IMR-90 (cell line): ENCODE measurements at places on chromosomes 1 and 21. TPM values are rescaled to one million over a fixed set of nuclear protein-coding genes. Genes with fewer than 3 reads are reported as not detected.

DNA sequence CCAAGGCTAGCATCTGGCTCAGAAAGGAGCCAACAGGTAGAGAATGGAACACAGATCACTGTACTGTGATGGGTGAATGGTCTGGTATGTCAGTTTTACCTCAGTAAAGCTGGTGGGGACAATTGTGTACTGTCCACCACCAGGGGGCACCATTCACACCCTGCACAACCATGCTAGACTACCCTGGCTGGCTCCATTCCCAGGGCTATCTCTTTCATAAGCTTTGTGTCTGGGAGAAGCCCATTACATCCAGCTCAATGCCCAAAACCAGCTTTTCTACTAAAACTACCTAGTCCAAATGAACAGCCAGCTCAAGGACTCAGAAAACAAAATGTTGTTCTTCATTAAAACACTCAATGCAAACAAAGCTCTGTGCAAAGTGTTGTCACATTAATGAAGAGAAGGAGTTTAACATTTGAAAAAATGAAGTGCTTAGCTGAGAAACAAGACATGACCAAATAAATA lies 62.0 kb upstream of the RASAL2 start:
- no peaks in the 10 kb centered on the region for H3K4me1 ChIP-seq
- H3K4me3 ChIP-seq: no peak overlapping the region
- H3K27me3 ChIP-seq: no peaks in the 10 kb centered on the region

Gene PROK1
- polyA plus RNA-seq: not detected in 2 replicates

- no peak overlapping the region for H3K4me3 ChIP-seq
- H3K27ac ChIP-seq: no peak overlapping the region
Measured at GRCh38 chr1:2468041-2468472, 8.0 kb upstream of the PLCH2 start.

- H3K27ac ChIP-seq: no peak overlapping the region
- DNase-seq: no peak
- H3K4me3 ChIP-seq: no peak overlapping the region
- H3K27me3 ChIP-seq: peaks cover 10% of the 10 kb centered on the region
Measured at GRCh38 chr1:228866468-228866867, 131.2 kb downstream of the RHOU start.

DNA sequence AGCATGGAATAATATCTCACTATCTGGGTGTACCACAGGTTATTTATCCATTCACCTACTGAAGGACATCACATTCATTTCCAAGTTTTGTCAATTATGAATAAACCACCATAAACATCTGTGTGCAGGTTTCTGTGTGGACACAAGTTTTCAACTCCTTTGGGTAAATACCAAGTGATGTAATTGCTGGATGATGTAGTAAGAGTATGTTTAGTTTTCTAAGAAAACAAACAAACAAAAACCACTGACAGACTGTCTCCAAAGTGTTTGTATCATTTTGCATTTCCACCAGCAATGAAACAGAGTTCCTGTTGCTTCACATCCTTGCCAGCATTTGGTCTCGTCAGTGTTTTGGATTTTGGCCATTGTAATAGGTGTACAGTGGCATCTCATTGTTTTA lies 435.7 kb upstream of the PROX1 start:
- DNase-seq: no peak
- H3K27ac ChIP-seq: no peak overlapping the region
- H3K27me3 ChIP-seq: no peaks in the 10 kb centered on the region
- H3K4me3 ChIP-seq: no peak overlapping the region
- H3K4me1 ChIP-seq: no peaks in the 10 kb centered on the region

- H3K4me3 ChIP-seq: no peak overlapping the region
- no peak for DNase-seq
- H3K36me3 ChIP-seq: no peaks in the 10 kb centered on the region
Measured at GRCh38 chr1:83829106-83829505, 169.8 kb downstream of the TTLL7 start.

GRCh38 chr21:30984889-30985288 lies 53.4 kb downstream of the KRTAP19-8 start:
- no peaks in the 10 kb centered on the region for H3K36me3 ChIP-seq
- no peaks in the 10 kb centered on the region for H3K4me1 ChIP-seq
- no peaks in the 10 kb centered on the region for H3K27me3 ChIP-seq
- no peak overlapping the region for H3K27ac ChIP-seq

- H3K27ac ChIP-seq: no peak overlapping the region
- no peak overlapping the region for H3K4me3 ChIP-seq
- no peak for DNase-seq
- H3K27me3 ChIP-seq: no peaks in the 10 kb centered on the region
- no peaks in the 10 kb centered on the region for H3K36me3 ChIP-seq
Measured at GRCh38 chr21:38228115-38228514, 28.7 kb upstream of the KCNJ15 start.

Gene TEX38
- polyA plus RNA-seq: not detected in 2 replicates

DNA sequence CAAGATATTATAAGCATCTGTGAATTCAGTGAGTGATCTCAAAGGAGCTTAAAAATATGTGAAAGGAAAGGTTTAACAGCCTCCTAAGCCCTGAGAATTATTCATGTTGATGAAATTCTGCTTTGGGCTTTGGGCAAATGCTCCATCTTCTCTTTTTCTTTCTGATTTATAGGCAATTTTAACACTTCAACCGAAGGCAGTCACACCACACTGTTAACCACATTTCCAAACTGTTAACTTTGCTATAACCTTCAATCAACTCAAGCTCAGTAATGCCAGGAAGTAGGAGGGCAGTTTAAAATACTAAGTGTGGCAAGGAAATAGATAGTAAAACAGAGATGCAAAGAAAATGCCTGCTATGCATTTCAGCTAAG lies 54.4 kb upstream of the NEK7 start:
- DNase-seq: peak; percentile 70
- H3K27ac ChIP-seq: no peak overlapping the region
- peaks cover 9% of the 10 kb centered on the region for H3K4me1 ChIP-seq
- peak overlapping the region; percentile 29; the same call in 1 of the 2 replicates for H3K4me3 ChIP-seq

Gene XCL1
- not detected in 2 replicates for polyA plus RNA-seq

- peaks cover 40% of the 10 kb centered on the region for H3K4me1 ChIP-seq
- H3K36me3 ChIP-seq: peaks cover 4% of the 10 kb centered on the region; the same call in 1 of the 2 replicates
- no peak overlapping the region for H3K4me3 ChIP-seq
- H3K27ac ChIP-seq: peak overlapping the region; percentile 91
Measured at GRCh38 chr1:12456979-12457378, 161.0 kb downstream of the DHRS3 start.

DNA sequence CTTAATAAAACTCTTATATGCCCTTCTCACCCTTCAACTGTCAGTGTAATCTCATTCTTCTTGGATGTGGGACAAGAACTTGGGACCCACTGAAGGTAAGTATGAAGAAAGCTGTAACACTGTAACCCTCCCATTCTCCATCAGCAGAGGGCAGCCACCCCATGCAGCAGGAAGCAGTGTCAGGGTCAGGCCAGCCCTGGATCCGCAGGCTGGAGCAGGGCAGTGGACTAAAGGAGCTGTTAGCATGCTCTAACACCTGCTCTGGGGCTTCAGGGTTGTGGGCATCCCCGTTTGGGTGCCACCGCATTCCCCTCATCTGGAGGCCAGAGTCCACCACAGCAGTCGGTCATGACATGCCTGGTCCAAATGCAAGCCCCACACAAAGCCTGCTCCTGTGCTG lies 156.5 kb downstream of the HIVEP3 start:
- H3K4me1 ChIP-seq: no peaks in the 10 kb centered on the region
- no peak overlapping the region for H3K4me3 ChIP-seq
- H3K36me3 ChIP-seq: no peaks in the 10 kb centered on the region
- DNase-seq: no peak
- peaks cover 6% of the 10 kb centered on the region; the same call in 1 of the 2 replicates for H3K27me3 ChIP-seq

DNA sequence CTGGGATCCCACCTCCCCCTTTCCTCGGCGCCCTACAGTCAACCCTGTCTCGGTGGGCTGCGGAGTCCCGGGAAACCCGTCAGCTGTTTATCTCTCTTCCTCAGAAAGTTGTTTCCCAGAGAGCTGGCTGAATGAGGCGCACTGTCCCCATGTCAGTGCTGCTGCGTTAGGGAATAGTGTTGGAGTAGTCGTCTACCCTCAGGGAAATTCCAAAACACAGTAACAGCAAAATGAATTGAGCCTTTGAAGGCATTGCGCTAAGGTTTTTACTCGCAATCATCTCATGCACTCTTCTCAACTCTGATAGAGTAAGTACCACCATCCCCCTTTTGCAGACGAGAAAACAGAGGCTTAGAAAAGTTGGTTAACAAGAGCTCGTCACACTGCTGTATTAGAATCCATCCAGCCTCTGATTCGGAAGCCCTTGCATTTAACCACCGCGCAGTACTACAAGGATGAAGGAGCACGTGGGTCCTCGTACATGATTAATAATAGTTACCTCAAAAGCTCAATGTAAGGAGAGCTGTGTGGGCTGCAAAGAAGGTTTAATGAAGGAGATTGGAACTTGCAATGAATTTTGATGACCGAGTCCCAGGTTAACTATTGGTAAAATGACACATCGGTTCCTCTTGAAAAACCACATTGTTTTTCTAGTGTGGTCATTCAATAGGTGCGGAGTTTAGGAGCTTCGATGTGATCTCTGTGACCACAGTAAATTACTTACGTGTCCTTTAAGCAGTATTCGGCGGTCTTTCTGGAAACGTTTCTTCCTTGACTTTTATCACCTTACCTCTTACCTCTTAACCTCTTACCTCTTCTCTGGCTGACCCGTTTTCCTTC lies 788 bp upstream of the EDEM3 start:
- H3K36me3 ChIP-seq: no peaks in the 10 kb centered on the region
- DNase-seq: no peak
- H3K4me3 ChIP-seq: peak overlapping the region; percentile 70
- H3K27me3 ChIP-seq: no peaks in the 10 kb centered on the region

GRCh38 chr1:198846556-198846955 lies 207.7 kb downstream of the PTPRC start:
- H3K27me3 ChIP-seq: no peaks in the 10 kb centered on the region
- H3K27ac ChIP-seq: no peak overlapping the region
- H3K4me1 ChIP-seq: no peaks in the 10 kb centered on the region; the same call in 1 of the 2 replicates
- H3K4me3 ChIP-seq: no peak overlapping the region

Gene LPGAT1
- 6.7 and 7.2 TPM in 2 replicates for polyA plus RNA-seq

- peak overlapping the region; percentile 41 for H3K27ac ChIP-seq
- H3K4me3 ChIP-seq: no peak overlapping the region
- peaks cover 26% of the 10 kb centered on the region for H3K4me1 ChIP-seq
Measured at GRCh38 chr21:38809198-38809878, 3.6 kb downstream of the ETS2 start.
